ENCODE measurements at places on chromosomes 1 and 21.

- DNase-seq: no peak
These were observed 4.8 kb upstream of the HEATR1 start for GRCh38 chr1:236608930-236609726.

DNA sequence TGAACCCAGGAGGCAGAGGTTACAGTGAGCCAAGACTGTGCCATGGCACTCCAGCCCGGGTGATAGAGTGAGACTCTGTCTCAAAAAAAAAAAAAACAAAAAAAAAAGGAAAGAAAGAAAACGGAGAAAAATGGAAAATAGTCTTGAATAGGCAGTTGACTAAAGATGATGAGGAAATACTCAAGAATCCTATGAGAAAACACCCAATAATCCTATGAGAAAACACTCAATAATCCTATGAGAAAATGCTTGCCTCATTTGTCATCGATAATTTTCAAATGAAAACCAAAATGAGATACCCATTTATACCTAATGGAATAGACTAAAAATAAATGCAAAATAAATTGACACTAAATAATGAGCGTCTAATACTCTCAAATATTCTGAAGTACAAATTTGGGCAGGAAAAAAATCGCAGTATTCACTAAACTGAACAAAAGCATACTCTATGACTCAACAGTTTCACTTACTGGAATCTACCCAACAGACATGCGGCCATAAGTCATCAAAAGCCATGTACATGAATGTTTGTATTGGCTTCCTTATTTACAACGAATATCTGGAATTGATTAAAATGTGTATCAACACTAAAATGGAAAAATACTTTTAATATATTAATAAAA lies 733.9 kb upstream of the CHRM3 start:
- DNase-seq: no peak

GRCh38 chr1:192732787-192733186 lies 76.1 kb upstream of the RGS2 start:
- DNase-seq: peak; percentile 33

DNA sequence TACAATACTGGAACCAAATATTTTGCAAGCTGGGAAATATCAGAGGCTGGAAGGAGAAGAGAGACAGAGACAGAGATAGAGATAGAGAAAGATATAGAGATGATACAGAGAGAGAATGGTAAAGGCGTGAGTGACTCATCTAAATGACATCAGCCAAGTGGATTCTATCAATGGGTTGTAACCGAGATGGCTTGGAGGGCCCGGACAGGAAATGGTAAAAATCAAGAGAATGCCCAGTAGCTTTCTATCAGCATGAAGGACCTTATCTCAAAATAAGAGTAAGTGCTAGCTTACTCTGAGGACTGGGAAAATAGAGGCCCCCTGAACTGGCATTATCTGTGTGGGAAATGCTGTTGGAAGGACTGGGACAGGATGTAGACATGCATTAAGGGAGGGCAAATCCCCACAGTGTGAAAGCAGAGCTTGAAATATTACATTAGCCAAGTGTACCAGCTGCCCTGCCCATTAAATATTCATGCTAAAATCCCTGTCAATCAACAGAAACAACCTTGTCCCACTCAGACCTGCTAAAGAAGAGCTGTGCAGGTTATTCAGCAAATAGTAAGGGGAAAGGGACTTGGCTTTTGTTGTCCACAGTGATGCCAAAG lies 76.6 kb upstream of the ZNF644 start:
- no peak for DNase-seq

- DNase-seq: peak; percentile 70
These were observed at the start of gene GPR157 for GRCh38 chr1:9128520-9129265. GPR157 (minus strand) TSS chr1:9129102; CDS start chr1:9129027, 75 bp downstream.

DNA sequence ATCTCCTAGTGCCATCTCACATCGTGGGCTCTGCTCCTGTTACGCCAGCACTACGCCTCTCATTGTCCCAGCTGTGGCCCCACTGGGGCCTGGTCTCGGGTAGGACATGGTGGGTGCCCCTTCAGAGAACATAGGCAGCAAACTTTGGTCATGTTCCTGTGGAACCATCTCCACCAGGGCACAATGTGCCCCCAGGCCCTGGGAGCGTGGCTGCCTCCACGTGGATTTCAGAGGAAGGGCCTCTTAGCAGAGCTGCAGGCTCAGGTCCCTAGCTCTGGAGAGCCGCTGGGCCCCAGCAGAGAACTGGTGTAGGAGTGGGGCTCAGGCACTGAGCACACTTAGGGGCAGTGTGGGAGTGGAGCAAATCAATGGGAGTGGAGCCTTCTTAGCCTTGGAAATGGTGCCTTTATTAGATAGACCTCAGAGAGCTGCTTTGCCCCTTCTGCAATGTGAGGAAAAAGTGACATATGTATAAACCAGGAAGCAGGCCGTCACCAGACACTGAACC lies 460.0 kb downstream of the NCAM2 start:
- no peak for DNase-seq

- no peak for DNase-seq
These were observed 17.6 kb downstream of the FAM177B start for GRCh38 chr1:222754366-222755139.

DNA sequence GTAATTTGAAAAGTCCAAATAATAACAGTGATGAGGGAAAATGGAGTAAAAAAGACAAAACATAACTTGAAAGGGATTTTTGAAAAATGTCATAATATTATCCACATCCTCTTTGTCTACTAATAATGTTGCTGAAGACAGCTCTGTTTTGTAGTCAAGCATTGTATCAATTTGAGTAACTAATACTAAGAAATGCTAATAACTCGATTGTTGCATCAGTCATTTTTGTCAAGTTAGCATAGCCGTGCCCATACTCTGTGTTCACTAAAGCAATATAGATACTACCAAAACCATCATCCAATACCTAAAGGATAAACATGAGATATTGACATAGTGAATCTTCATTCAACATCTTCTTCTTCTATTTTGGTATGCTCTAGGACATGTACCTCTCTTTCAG lies 17.3 kb downstream of the PDC start:
- DNase-seq: no peak

GRCh38 chr1:68085752-68086151 lies 35.3 kb upstream of the DIRAS3 start:
- no peak for DNase-seq

DNA sequence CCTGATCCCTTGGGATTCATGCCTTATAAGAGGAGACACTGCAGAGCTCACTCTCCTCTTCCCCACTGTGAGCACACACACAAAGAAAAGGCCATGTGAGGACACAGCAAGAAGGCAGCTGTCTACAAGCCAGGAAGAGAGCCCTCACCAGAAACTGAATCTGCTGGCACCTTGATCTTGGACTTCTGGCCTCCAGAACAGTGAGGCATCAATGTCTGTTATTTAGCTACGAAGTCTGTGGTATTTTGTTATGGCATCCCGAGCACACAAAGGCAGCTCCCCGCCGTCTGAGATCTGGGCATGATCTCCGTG lies 47.1 kb upstream of the RPL11 start:
- DNase-seq: no peak

DNA sequence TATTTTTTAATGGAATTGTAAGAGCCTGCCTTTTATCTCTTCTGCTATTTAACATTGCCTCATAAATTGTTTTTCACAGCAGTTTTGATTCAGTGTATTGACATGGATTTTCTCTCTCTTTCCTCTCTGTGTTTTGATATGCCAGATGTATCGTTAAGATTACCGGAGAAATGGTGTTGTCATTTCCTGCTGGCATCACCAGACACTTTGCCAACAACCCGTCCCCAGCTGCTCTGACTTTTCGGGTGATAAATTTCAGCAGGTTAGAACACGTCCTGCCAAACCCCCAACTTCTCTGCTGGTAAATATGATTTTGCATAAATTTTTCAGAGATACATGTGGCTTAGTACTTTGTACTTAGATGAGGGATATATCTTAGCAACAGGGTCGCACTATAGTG lies 23.1 kb upstream of the DYNLT5 start:
- peak; percentile 71 for DNase-seq

- no peak for DNase-seq
These were observed 475 bp upstream of the TDRD10 start for GRCh38 chr1:154501423-154502065.

DNA sequence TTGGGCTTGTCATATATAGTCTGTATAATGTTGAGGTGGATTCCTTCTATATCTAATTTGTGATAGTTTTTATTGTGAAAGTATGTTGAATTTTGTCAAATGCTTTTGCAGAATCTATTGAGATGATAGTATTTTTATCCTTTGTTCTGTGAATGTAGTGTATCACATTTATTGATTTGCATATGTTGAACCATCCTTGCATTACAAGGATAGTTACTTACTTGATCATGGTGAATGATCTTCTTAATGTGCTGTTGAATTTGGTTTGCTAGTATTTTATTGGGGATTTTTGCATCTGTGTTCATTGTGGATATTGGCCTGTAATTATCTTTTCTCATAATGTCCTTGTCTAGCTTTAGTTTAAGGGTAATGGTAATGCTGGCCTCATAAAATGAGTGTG lies 8.3 kb downstream of the FGGY start:
- DNase-seq: no peak

DNA sequence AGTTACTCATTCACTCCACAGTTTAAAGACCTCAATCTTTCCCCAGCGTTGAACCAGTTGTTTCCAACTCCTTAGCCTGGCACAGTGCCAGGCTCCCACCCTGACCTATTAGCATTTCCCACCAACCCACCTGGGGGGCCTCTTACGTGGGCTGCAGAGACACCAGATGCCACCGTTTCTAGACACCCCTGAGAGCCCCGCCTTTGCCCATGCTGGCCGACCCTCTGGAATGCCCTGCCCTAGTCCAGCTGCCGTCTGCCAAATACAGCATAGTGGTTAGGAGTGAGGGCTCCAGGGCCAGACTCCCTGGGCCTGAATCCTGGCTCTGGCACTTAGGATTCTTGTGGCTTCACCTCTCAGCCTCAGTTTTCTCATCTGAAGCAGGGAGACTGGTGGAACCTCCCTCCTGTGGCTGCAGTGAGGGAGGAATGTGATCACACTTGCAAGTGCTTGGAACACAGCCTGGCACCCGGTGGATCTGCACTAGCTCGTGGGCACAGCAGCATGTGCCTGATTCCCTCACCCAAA lies 65.2 kb downstream of the TMCO4 start:
- no peak for DNase-seq

DNA sequence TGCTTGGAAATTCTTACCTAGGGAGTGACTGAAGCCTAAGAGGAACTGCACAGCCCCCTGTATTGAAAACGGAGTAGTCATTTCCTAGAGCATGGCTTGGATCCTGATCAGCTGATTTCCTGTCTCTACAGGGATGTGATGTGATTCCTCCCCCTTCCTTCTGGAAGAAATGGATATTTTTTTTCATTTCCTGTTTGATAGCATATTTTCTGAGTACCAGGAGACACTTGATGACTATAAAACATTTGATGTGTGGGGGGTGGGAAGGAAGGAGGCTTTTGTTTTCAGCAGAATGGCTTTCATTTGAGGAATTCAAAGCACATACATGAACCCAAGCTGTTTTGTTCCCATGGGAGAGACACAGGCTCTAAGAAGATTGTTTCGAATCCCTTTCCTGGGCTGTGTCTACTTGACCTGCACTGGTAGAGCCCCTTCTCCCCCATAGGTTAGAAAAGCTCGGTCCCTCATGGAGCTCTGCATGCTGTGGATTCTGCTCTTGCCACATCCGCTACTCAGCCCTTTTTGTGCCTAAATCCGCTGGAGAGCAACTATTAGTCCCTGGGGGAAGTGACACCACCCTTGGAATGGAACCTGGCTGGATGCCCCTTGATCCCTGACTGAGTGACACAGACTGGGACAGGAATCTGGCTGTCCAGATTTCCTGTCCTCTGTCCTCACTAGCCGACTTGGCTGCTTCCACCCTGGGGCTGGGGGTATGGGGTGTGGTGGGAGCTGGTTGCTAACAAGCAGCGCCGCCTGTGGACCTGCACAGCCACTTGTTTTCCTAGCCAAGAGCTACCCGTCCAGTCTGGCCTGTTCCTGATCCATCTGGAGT lies 71.8 kb upstream of the MACF1 start:
- no peak for DNase-seq

DNA sequence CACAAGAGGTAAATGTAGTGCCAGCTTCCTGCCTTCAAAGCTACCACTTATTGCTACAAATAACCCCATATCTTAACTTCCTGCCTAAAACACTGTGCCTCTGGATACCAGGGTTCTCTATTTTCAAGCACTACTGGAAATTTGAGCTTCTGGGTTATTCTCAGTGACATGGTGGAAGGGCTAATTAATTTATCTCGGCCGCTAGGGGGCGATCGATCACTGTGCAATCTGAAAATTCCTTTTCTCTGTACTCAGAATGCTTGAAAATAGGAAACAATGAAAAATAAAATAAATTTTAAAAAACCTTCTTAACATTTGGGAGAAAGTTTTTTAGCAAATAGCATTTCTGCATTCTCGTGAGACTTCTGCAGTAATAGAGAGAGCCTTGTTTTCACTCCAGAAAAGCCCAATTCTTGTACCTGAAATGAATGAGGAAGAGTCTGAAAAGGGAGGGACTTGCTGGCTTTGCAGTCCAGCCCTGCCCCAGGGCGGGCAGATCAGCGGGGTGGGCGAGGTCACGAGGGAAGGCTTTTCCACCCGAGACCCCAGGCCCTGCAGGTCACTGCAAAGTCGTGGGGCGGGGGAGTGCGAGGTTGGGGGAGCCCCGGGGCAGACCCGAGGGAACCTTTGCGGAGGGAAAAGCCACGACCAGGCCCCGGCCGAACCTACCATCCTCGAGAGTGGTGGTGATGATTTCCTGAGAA lies 276.7 kb downstream of the PCP4 start:
- DNase-seq: no peak

- DNase-seq: no peak
These were observed 1.1 kb downstream of the C1orf56 start for GRCh38 chr1:151048645-151049032.

DNA sequence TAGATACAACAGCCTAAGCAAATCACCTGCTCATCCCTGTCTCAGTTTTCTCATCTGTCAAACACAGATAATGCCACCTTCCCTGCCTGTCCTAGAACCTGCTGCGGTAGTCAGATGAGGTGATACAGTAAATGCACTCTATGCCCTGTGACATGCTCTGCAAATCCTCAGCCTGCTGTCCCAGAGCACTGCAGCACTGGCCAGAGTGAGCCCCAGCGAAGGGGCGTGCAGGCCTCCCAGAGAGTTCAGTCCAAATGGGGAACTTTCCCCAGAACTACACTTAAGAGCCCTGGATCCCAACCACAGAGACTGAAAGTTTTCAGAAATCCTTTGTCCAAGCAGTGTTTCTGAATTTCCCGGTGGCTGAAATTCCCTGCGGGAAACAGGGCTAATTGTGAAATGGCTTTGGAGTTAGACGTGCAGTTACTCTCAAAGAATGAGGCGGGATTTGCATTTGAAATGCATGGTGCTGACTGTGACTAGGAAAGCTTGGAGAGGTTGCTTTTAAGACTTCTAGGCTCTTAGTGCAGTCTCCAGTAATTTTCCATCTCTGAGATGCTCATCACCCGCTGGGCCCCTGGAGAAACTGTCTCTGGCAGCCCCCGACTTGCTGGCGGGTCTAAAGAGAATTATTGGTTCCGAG lies 206.5 kb upstream of the AJAP1 start:
- DNase-seq: no peak

GRCh38 chr21:35511696-35512162 lies 462.6 kb upstream of the RUNX1 start:
- no peak for DNase-seq

GRCh38 chr1:103363008-103363365 lies 162.5 kb upstream of the RNPC3 start:
- no peak for DNase-seq
